ENCODE measurements at places on chromosomes 16 and 17.

GRCh38 chr16:72894293-72895151, 153.4 kb downstream of the ZFHX3 start:
- DNase-seq: peak; percentile 62

- DNase-seq: peak; percentile 59
These were observed 451.5 kb upstream of the HSBP1 start for GRCh38 chr16:83356266-83356665.

- DNase-seq: peak; percentile 50
These were observed 7.2 kb upstream of the UNK start for GRCh38 chr17:75777296-75777922.

DNA sequence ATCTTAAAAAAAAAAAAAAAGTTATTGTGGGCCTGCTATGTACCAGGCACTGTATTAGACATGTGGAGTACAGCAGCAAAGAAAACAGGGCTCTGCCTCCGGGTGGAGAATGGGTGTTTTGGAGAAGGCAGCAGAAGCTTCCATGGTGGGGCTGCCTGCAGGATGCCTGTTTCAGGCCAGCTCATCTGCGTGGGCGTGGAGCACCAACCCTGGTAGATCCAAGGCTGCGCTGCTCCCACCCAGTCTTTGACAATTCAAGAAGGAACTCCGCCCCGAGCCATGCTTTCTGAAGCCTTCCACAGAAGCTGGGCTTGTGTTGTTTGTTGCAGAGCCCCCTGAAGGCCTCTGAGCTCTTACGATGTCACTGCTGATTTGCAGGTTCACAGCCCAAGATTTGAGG, 23.2 kb upstream of the CACNG1 start:
- DNase-seq: no peak

GRCh38 chr16:79209308-79209707, 391.2 kb downstream of the MAF start:
- DNase-seq: no peak
